Thyroid gland (tissue), 4 donors: ENCODE measurements at places on chromosomes 1 and 21.

- DNase-seq = no peak
These were observed 6.4 kb upstream of the CSF1 start for GRCh38 chr1:109904105-109904817.

- peak; percentile 98 for DNase-seq
These were observed 138.6 kb upstream of the JUN start for GRCh38 chr1:58922302-58923089.

- DNase-seq = no peak
These were observed 24.5 kb upstream of the POU2F1 start for GRCh38 chr1:167196166-167196565.

GRCh38 chr1:219324629-219325367 lies 151.1 kb downstream of the LYPLAL1 start:
- DNase-seq = no peak

DNA sequence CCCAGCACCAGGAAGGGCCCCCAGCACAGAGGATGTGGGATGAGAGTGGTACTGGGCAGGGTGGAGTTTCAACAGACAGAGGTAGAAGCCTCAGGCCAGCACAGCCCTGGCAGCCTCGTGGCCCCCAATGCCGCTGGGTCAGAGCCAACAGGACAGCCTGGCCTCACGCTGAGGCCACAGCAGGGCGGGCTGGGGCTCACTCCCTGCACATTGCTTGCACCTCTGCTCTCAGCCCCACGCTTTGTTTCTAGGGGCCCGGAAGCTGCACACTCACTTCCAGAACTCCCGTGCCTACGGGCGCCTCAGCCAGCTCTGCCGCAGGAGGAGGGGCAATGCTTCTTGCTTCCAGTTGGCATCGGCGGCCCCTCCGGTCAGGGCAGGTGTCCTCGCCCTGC lies 72.9 kb downstream of the SIK1 start:
- no peak for DNase-seq

GRCh38 chr1:205335692-205336091 lies 14.1 kb upstream of the NUAK2 start:
- DNase-seq = peak; percentile 91

DNA sequence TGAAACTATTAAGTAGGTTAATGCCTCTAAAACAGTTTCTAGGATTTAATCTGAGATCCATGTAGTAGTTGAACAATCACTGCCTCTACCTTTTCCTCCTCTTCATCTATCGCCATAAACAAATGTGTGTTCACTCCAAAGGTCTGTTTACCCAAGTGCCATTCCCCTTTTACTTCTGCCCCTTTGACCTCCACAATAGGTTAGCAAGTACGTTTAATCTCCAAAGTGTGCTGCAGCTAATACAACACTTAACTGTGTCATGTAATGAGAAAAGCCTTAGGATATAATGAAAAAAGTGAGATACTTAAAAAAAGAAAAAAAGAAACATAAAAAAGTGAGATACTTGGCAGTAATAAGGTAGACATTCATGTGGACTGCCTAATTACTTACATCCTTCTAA lies 28.2 kb downstream of the GPBP1L1 start:
- no peak for DNase-seq

- DNase-seq = no peak
These were observed 43.3 kb downstream of the IL23R start for GRCh38 chr1:67209521-67209920.

DNA sequence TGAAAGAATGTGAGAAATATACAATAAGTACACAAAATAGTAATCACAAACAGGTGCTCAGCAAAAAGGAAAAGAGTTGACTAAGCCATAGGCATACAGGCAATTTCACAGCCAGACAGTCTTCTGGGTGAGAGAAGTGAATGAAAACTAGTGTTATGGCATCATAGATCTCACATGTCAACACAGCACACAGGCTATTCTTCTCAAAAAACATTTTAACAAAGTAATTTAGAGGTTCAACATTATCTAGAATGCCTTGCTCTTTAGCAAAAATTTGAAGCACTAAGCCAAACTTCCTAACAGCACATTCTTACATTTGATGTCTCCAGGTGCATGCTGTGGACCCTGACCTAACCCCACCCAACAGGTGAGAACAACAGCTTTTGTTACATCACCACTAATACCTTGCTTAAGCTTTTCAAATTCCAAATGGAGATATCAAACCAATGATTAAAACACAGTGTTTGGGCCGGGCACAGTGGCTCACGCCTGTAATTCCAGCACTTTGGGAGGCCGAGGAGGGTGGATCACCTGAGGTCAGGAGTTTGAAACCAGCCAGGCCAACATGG lies 30.5 kb downstream of the OTUD7B start:
- no peak for DNase-seq

GRCh38 chr1:3725366-3725765 lies 26.9 kb upstream of the CCDC27 start:
- DNase-seq = no peak

GRCh38 chr1:15331734-15332133 lies 78.0 kb upstream of the EFHD2 start:
- DNase-seq = no peak

DNA sequence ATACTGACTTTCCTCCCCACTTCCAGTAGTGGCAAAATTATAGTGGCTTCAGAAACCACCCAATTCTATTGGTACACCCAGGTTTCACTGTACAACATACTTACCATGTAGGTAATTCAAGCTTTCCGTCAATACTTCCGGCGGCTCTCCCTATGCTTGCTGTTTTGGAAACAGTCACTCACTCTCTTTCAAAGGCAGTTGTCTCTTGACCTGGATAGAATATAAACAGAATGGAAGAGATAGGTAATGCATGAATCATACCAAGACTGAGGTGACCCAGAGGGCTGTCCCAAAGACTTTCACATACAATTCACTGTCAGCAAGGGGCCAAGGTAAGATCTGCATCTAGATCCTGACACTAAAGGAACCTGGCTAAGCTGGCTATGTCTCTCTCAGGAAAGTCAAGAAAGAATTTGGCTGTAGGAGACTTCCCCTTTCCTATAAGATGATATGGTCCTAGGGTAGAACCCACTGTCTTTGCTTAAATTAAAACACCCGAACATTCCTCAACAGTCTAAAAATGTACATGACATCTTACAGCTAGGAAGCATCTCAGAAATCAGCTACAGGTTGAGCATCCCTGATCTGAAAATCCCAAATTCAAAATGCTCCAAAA lies 59.6 kb downstream of the LUZP1 start:
- DNase-seq = no peak

DNA sequence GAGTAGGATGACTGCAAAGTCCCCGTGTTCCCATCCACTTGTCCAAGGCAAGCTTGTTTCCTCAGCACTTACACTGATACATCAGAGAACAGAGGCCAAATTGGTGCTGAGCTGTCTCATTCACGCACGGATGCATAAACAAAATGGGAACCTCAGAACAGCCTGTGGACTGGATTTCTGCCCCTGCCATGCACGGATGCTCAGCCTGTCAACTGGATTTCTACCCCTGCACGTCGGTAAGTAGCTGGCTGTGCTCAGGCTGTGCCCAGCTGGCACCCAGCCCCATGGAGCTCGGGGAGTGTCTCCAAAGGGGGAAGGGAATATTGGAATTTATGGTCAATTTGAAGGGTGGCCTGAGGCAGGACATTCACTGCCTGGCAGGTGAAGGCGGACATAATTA lies 40.8 kb upstream of the TMPRSS2 start:
- DNase-seq = peak; percentile 43

GRCh38 chr1:24566236-24566867 lies 10.5 kb downstream of the NCMAP start:
- DNase-seq = no peak

GRCh38 chr1:89172468-89173143 lies 3.2 kb downstream of the GBP7 start:
- DNase-seq = no peak

DNA sequence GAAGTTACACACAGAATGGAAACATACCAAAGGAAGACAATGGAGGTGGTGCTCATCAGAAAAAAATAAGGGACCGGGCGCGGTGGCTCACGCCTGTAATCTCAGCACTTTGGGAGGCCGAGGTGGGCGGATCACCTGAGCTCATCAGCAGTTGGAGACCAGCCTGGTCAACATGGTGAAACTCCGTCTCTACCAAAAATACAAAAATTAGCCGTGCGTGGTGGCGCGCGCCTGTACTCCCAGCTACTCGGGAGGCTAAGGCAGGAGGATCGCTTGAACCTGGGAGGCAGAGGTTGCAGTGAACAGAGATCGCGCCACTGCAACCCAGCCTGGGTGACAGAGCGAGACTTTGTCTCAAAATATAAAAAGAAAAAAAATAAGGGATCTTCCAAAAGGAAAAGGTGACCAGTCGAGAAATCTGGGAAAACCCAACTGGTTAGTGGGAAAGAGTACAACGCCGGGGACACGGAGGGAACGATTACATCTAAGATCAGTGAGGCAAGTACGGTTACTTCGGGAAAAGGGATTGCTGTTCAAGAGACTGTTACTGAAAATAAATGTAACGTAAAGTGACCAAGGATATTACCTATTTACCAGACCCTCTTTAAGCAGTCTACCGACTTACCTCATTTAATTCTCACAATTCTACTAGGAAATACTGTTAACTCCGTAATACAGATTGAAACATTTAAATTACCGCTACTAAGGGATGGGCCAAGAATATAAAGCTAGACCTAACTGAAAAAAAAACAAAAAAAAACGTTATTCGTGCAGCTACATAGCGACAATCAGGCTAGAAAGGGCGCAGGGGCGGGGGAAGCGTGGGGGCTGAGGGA lies 822 bp downstream of the CCT3 start:
- DNase-seq = no peak

- no peak for DNase-seq
These were observed 62.8 kb downstream of the SLX9 start for GRCh38 chr21:45002381-45003204.

- peak; percentile 97 for DNase-seq
These were observed 42.5 kb upstream of the POFUT2 start for GRCh38 chr21:45330075-45330781.

- peak; percentile 90 for DNase-seq
These were observed 34.2 kb downstream of the TRIM11 start for GRCh38 chr1:228372183-228373003.

DNA sequence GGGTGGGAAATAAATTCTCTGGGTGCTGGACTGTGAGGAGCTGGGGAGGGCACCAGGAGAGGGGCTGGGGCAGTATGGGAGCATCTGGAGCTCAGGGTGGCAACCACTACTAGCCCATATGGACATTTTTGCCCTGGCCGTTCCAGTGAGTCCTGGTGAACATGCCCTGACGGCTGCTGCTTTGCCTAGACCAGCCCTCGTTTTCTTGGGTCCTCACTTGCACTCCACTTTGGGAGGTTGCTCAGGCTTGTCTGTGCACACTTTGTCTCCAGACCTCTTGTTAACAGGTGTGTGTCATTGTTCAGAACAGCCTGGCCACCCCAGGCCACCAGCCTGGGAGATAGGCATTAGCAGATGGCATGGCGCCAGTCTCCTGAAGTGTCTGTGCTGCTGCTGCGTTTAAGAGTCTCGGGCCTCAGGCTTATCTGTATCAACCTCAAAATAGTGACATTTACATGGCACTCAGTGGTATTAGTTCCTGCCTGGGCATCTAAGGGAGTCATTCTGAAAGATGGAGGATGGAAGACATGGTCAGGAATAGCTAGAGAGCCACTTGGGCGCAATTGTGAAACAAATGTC lies 190.5 kb downstream of the PTPRU start:
- DNase-seq = peak; percentile 15

GRCh38 chr1:173914366-173914871 lies 2.7 kb downstream of the SERPINC1 start:
- DNase-seq = peak; percentile 23

GRCh38 chr1:11026903-11027302 lies 14.4 kb downstream of the TARDBP start:
- DNase-seq = no peak

DNA sequence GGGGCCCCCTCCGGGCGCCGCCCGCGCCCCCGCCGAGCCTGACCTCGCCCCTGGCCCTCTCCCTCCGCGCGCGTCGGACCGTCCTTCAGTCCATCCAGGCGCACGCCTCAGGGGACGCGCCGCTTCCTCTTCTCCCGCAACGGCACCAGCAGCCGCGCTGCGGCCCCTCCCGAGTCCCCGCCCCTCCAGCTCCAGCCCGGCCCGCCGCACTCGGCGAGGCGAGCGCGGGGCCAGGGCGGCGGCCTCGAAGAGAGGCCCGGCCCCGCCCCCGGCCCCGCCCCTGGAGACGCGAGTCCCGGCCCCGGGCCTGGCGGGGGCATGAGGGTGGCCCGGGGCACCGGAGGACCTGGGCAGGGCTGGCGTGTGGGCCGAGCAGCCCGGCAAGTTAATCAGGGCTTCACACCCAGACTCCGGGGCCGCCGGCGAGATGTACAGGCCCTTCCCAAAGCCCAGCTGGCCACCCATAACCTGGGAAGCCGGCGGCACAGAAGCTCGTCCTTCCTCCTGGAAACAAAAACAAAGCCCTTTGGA lies at the start of gene IGSF3:
IGSF3 (minus strand) TSS at position 159 of the 531 bp plus-strand sequence. CDS start 1,407 bp downstream, outside the sequence.
- peak; percentile 69 for DNase-seq

GRCh38 chr1:40774266-40774998 lies 9.2 kb upstream of the KCNQ4 start:
- peak; percentile 60 for DNase-seq

DNA sequence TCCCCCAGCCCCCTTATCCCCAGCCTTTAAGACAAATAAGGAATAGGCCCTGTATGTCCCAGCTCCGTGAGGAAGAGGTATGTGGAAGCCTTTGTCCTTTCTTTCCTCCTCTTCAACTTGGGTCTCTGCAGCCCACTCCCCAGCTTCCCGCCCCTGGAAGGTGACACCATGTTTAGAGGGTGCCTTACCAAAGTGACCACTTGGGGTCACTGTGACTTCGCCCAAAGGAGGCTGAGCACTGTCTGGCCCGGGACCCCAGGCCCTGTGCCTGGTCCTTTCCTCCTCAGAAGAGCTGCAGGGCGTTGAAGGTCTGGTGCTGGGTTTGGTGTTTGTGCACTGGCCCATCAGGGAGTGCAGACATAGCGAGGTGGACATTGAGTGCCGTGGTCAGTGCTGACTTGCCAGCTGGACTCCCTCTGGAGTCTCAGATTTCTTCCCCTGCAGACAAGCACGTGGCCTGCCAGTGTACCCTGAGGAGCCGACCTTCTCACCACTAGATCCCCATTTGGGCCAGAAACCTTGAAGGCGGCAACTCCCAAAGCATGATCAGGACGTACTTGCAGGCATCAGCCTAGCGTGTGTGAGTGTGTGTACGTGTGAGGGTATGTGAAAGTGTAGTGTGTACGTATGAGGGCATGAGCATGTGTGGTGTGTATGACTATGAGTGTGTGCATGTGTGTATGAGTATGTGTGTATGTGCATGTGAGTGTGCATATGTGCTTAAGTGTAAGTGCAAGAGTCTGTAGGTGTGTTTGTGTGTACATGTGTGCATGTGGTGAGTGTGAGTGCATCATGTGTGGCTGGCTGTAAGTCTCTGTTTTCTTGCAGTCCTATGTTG lies 181.4 kb upstream of the KIAA0040 start:
- peak; percentile 4 for DNase-seq

- DNase-seq = peak; percentile 89
These were observed 37.6 kb downstream of the PIK3CD start for GRCh38 chr1:9689011-9689706.

GRCh38 chr1:3011127-3011526 lies 10.1 kb upstream of the ACTRT2 start:
- no peak for DNase-seq
